Mesenteric fat pad (tissue), 1 donor: ENCODE measurements at places on chromosomes 6 and 20. TPM values are rescaled to one million over a fixed set of nuclear protein-coding genes. Genes with fewer than 3 reads are reported as not detected.

The CCM2L gene
- 10.4 TPM for total RNA-seq

The PGC gene
- total RNA-seq = not detected

The SPATS1 gene
- total RNA-seq = not detected

The POM121L2 gene
- total RNA-seq = not detected

The SGK2 gene
- 14.0 TPM for total RNA-seq

The C20orf96 gene
- 5.0 TPM for total RNA-seq

The PI16 gene
- 22.5 TPM for total RNA-seq

The EFCAB8 gene
- total RNA-seq = 0.39 TPM

The DUSP15 gene
- total RNA-seq = 0.77 TPM
